GOT3 (cell line): ENCODE measurements at places on chromosomes 7 and 10.

DNA sequence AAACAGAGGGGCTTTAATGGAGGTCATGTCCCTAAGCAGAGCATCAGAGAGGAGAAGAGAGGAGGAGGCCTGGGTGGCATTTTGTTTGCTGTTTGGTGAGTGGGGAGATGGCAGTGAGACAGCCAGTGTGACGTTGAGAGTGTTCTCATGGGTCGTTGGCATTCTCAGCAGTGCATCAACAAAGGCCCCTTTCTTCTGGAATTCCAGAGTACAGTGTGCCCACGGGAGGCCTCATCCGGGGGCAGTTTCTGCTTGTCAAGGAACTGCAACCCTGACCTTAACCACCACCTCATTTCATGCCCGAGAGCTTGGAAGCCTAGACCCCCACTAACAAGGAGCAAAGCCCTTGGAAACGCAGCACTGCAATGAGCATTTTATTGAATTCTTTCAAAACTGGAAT, 92.9 kb downstream of the CELF2 start:
- no peak for DNase-seq

DNA sequence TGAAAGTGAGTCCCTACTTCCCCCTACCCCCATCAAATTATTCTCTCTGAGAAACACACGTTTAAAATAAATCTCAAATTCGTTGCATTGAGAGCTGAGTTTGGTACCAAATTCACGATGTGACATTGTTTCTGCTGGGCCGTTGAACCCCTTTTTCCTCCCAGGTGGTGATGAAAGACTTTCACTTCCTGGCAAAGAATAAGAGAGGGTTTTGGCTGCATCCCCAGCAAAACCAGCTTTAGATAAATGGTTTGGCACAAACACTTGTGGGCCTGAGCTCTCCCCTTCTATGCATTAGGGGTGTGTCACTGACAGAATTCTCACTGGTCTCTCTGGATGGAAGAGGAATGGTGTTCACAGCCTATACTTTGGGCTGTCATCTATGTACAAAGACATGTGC, 8.8 kb upstream of the DNTT start:
- no peak for DNase-seq

DNA sequence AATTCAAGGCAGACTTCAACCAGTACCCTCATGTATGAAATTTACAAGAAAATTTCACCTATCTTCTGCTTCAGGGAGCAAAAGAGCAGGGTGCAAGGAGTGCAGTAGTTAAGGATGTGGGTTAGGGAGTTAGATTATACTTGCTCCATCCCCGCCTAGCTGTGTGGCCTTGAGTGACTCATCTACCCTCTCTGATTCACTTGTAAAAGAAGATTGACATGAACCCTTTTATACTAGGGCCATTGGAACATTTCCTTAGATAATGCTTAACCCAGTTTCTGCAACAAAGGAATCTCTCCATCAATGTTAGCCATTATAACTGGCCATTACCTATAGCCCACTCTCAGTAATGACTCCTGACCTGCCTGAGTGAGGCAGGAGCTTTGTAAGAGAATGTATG, 10.2 kb upstream of the HSPA12A start:
- DNase-seq: no peak

DNA sequence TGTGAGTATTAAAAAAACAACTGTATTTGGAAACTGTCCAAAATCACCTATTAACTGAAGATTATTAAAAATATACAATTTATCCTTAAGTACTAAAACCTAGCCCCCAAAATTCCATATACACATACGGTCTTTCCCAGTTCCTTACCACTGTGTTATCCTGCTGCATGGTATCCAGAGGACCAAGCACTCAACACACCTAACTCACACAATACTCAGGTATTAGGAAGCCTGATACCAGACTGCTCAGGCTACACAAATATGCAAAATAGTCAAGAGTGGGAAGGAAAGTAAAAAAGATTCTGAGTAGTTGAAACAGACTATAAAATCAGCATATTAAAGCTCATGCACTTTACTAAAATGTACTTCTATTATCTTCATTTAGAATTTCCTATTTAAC, 67.2 kb downstream of the EPC1 start:
- no peak for DNase-seq

DNA sequence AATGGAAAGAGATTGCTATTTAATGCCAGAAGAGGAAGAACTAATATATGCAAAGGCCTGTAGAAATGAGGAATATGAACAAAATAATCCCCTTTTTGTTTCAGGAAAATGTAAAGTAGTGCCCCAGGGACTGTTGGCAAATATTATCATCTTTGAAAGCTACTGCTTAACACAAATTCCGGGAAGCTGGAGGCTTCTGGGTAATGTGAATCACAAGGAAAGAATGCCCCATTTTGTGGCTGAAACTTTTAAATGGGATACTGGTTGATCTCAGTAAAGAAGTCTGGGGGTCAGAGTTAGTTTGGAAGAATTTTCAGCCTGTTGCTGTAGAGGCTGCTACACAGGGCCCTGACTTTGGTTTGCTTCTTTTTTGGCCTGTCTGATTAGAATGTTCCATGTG, 141.0 kb downstream of the PTEN start:
- DNase-seq: no peak

- DNase-seq: no peak
These were observed 342.3 kb downstream of the LRRTM3 start for GRCh38 chr10:67268146-67268545.

DNA sequence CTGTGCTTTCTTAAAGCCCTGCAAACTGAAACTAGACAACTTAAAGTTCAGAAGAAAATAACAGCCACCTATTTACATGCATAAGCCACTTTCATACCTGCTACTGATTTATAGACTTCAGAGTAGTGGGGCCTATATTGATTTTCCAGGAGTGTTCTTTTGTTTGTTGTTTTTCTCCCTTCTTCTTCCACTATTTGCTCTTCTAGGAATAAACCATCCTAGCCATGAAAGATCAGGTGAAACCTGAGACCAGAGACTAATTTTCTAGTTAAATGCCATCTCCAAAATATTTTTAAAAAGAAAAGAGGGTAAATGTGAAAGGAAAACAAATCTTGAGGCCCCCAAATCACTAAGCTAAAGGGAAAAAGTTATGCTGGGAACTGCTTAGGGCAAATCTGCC, 72.4 kb upstream of the C1GALT1 start:
- no peak for DNase-seq

DNA sequence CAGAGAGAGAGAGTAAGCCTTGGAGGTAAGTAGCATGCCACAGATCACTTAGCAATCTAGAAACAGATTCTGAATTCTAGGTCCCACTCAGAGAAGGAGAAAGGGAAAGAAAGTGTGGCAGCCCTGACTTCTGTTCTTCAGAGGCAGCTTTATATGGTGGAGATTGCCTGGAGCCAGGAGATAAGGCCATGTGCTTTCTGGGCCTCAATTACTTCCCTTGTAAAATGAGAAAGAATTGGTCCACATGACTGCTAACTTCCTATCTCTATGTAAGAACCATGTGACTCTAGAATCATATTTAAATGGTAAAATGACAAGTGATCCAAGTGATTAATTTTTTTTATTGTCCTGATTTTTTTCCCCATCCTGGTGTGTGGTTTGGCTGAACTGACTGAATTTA, 64.1 kb downstream of the HHEX start:
- DNase-seq: no peak

GRCh38 chr7:30382607-30383006, 96.0 kb downstream of the NOD1 start:
- DNase-seq: no peak

DNA sequence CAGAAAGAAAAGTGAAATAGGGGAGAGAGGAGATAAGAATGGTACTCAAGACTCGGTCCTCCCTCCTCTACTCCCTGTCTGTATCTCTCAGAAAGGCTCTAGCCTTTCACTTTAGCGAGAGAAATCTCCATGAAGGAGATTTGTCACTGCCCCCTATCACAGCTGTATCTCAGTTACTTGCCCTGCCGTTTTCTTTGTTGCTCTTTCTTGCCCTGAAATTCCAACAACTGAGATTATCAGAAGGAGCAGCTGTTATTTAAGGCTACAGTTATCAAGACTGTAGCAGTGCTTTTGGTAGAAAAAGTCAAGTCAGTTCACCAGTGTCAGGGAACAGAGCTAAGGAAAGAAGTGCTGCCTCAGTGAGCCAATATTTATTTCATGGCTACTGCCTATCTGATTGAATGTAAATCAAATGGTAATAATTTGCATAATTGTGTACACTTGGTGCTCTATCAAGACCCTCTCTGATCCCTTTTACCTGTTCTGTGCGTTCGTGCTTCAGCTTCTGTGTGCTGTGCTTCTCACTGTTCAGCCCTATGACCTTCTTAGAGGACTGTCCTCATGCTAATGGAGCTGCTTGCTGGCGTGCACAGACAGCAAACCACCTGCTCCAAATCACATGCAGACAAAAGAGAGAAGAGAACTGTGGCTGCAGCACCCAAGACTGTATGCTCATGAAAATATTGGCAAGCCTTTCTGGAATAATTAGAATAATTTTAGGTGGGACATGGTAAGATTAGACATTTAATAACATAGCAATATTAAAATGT, 180.2 kb upstream of the FAM3C start:
- no peak for DNase-seq

- no peak for DNase-seq
These were observed 55.7 kb upstream of the OGDHL start for GRCh38 chr10:49817845-49818244.

- no peak for DNase-seq
These were observed 102.8 kb downstream of the DYNC2I1 start for GRCh38 chr7:158959021-158959717.

GRCh38 chr10:99344715-99345114, 15.6 kb downstream of the CNNM1 start:
- no peak for DNase-seq

- DNase-seq: no peak
These were observed 53.3 kb upstream of the NXPH1 start for GRCh38 chr7:8380130-8380529.

- no peak for DNase-seq
These were observed 179.3 kb downstream of the HECW1 start for GRCh38 chr7:43291789-43292188.

- no peak for DNase-seq
These were observed 83.9 kb downstream of the BAMBI start for GRCh38 chr10:28761084-28761846.

DNA sequence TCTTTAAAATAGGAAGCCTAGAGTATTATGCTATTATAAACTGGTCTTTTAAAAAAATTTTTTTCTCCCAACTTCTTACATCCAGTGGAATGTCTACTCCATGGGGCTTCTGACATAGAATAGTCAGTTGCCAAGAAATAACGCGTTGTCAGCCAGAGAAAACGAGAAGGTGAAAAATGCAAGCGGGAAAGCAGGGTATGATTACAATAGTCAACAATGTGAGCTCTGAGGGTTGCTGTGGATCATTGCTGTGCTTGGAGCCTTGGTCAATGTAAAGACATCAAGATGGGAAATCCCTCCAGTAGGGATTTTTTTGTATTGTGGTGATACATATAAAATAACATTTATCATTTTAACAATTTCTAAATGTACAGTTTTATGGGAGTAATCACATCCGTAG, 27.6 kb upstream of the PLPP4 start:
- no peak for DNase-seq

GRCh38 chr7:30070052-30070451, 41.8 kb downstream of the PLEKHA8 start:
- no peak for DNase-seq

DNA sequence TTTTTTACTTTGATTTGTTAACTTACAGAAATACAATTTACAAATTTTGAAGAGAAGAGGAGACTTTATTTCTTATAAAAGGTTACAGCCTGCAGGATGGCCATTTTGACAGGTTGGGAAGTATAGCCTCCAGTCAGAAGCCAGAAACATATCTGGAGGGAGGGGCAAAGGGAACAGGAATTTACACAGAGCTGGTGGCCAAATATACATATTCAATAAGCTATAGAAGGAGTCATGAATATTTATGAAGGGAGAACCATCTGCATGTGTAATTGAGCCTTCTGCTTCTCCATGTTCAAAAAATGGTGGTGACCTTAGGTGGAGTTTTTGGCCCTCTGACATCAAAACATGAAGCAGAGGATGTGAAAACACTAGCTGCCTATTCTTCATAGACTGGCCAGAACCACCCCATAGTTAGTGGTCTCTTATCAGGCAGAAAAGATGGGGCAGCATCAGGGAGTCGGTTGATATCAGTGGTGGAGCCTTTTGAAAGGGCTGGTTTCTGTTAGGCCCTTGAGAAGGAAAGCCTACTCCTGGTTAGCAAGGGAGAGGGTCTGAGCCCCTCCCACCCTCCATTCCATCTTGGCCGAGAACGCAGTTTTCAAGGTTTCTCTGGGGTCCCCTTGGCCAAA, 57.2 kb downstream of the ENTPD1 start:
- DNase-seq: no peak

DNA sequence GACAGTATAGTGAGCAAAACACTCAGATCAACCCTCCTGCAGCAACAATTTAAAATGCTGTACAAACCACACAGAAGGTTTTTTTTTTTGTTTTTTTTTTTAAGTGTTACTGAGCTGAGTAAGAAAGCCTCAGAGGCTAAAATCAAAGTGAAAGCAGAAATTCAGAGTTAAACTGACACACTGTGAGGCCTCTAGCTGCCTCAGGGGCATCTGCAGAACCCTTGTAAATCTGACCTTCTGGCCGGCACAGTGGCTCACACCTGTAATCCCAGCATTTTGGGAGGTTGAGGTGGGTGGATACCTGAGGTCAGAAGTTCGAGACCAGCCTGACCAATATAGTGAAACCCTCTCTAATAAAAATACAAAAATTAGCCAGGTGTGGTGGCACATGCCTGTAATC, 7.4 kb upstream of the GNA12 start:
- no peak for DNase-seq

- DNase-seq: no peak
These were observed 62.7 kb downstream of the MTURN start for GRCh38 chr7:30197438-30197837.

DNA sequence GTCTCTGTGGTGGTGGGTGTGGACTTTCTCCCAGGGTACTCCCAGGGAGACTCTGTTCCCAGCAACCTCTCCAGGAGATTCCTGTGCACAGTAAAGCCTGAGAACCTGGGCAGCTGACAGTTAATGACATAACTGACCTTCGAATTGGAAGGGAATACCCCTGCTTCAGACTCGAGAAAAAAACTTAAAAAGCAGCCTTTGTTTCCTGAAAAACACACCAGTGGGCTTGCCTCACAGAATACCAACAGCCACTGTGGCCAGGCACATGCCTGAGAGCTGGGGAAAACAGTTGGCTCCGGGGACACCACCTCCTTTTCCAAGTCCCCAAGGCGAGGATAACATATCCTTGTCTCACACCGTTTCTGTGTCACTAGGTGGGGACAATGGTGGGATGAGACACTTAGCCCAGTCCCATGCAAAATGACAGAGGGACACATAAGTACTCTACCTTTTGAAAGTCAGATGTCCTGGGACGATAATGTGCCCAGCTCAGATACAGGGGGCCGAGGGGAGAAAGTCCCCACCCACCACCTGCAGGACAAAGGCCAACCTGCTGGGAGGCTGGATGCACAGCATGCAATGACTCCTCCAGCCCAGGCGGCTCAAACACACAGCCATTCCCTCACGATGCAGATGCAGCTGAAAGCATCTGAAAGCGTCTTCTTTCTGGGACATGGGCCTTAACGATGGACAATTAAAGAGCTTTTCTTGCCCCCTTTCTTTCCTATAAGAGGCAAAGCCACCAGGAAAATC, 65.6 kb downstream of the HIPK2 start:
- no peak for DNase-seq

- DNase-seq: no peak
These were observed 466.3 kb downstream of the SEMA3D start for GRCh38 chr7:84720456-84721097.
